ENCODE measurements at places on chromosomes 6 and 20. TPM values are rescaled to one million over a fixed set of nuclear protein-coding genes. Genes with fewer than 3 reads are reported as not detected.

DNA sequence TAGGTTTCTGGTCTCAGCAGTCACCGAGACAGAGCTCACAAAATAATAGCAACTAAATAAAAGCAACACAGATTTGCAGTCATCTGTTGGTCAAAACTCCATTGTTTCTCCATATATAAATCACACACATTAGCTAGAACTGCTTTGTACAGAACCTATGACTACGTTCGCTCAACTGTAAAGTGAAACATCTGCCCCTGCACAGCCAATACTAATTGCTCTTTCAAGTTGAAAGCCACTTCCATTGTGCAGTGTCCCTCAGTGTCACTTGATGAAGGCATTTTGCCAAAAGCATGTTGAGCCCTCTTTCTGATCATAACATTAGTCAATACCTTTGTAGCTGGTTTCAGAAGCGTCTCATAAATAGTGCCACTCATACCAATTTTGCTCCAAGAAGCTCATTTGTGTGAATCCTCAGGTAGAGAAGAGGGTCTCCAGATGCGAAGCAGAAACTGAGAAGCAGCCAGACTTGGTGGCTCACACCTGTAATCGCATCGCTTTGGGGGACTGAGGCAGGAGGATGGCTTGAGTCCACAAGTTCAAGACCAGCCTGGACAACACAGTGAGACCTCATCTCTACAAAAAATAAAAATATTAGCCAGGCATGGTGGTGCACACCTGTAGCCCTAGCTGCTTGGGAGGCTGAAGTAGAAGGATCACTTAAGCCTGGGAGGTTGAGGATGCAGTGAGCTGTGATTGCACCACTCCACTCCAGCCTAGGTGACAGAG lies 68.9 kb downstream of the PERP start:
- H3K27ac ChIP-seq: no peak overlapping the region
- 0 out of 3 replicates have a peak, but pooled peaks cover 3% of the 10 kb centered on the region for H3K27me3 ChIP-seq
- no peak overlapping the region for H3K4me3 ChIP-seq
- H3K4me1 ChIP-seq: peaks cover 18% of the 10 kb centered on the region
- DNase-seq: no peak

DNA sequence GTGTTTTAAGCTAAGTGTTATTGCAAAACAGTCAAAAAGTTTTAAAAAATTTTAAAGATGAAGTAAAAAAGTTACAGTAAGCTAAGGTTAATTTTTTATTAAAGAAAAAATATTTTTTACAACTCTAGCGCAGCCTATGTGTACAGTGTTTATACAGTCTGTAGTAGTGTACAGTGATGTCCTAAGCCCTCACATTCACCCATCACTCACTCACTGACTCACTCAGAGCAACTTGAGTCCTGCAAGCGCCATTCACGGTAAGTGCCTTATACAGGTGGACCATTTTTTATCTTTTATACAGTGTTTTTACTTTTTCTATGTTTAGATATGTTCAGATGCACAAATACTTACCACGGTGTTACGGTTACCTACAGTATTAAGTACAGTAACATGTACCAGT lies 83.4 kb upstream of the STMND1 start:
- no peak overlapping the region for H3K4me3 ChIP-seq
- DNase-seq: no peak
- no peaks in the 10 kb centered on the region for H3K27me3 ChIP-seq
- peaks cover 11% of the 10 kb centered on the region for H3K4me1 ChIP-seq
- no peak overlapping the region for H3K27ac ChIP-seq

- H3K4me1 ChIP-seq: peaks cover 16% of the 10 kb centered on the region
- no peak for DNase-seq
- H3K4me3 ChIP-seq: no peak overlapping the region
- H3K36me3 ChIP-seq: no peaks in the 10 kb centered on the region
Observed at GRCh38 chr20:37956107-37956585, 53.2 kb downstream of the VSTM2L start.

DNA sequence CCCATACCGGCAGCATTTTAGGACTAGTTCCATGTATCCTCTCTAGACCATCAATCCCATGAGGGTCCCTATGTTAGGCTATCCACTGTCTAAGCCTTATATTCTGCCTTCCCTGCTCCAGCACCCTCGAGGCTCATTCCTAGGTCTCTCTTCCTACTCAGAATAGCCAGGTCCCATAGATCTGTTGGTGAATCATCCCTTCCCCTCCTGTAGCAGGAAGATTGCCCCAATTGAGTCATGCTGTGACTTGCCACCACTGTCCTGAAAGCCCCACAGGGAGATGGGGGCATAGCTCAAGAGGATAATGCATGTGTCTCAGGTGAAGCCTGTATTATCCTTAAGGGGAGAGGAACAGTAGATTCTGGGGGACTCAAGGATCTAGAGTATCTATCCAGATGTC lies 143.1 kb upstream of the MOCS1 start:
- no peaks in the 10 kb centered on the region for H3K27me3 ChIP-seq
- H3K27ac ChIP-seq: no peak overlapping the region
- no peaks in the 10 kb centered on the region for H3K4me1 ChIP-seq
- no peaks in the 10 kb centered on the region for H3K36me3 ChIP-seq

Gene RAMACL
- total RNA-seq: not detected
